ENCODE measurements at places on chromosomes 3 and 15. TPM values are rescaled to one million over a fixed set of nuclear protein-coding genes. Genes with fewer than 3 reads are reported as not detected.

The AKAP13 gene
- 67.0 TPM for total RNA-seq

The OR4F6 gene
- total RNA-seq = not detected

The BOC gene
- total RNA-seq = 0.13 TPM

The PEX5L gene
- 0.51 TPM for total RNA-seq

The RARB gene
- total RNA-seq = not detected

The CTDSPL gene
- total RNA-seq = 0.13 TPM

The LYZL4 gene
- not detected for total RNA-seq

The SLC28A1 gene
- total RNA-seq = not detected

The LRCH3 gene
- 48.3 TPM for total RNA-seq

The REC114 gene
- not detected for total RNA-seq

The CLSTN2 gene
- total RNA-seq = 0.05 TPM

The SLC28A2 gene
- not detected for total RNA-seq

The WDR93 gene
- not detected for total RNA-seq

The PLSCR5 gene
- not detected for total RNA-seq

The OXTR gene
- total RNA-seq = 5.0 TPM

The KCNH8 gene
- 0.11 TPM for total RNA-seq
